ENCODE measurements at places on chromosomes 1 and 21.
A peak's percentile ranks its signal among the peaks of the same experiment; 100 is the strongest.

DNA sequence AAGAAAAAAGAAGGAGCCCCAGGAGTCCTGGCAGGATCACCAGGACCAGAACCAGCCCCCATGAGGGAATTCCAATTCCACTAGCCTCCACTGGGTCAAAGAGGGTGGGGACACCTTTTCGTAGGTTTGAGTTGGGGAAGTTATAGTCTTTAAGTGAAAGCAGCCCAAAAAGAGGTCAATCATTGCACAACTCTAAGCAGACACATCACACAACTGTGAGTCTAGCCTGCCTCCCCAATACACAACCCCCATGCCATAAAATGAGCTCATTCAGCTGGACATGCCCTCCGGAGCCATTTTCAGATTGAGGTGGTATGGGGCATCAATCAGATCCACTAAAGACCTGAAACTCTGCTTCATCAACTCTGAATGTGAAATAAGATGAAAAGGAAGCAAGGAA lies 179.9 kb downstream of the NPHP4 start:
- no peak for DNase-seq

GRCh38 chr1:1182491-1183220 lies 9.0 kb downstream of the TTLL10 start:
- DNase-seq: no peak

DNA sequence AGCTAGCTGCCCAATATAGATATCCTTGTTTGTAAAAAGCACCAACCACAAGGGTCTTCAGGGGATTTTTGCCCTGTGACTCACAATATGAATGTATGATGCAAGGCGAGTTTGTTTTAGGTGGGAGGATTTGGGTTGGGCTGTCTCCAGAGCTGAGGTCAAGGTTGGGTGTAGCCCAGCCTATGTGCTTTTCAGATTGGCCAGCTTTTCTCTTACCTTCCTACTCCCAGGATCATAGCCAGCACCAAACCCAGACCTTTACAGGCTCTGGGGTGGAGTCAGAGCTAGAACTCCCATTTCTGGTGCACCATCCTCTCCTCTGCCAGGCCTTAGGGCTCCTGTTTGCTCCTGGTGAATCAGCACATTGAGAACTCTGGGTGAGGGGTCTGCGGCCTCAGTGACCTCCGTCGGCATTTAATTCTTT lies 55.6 kb upstream of the GCLM start:
- DNase-seq: no peak

DNA sequence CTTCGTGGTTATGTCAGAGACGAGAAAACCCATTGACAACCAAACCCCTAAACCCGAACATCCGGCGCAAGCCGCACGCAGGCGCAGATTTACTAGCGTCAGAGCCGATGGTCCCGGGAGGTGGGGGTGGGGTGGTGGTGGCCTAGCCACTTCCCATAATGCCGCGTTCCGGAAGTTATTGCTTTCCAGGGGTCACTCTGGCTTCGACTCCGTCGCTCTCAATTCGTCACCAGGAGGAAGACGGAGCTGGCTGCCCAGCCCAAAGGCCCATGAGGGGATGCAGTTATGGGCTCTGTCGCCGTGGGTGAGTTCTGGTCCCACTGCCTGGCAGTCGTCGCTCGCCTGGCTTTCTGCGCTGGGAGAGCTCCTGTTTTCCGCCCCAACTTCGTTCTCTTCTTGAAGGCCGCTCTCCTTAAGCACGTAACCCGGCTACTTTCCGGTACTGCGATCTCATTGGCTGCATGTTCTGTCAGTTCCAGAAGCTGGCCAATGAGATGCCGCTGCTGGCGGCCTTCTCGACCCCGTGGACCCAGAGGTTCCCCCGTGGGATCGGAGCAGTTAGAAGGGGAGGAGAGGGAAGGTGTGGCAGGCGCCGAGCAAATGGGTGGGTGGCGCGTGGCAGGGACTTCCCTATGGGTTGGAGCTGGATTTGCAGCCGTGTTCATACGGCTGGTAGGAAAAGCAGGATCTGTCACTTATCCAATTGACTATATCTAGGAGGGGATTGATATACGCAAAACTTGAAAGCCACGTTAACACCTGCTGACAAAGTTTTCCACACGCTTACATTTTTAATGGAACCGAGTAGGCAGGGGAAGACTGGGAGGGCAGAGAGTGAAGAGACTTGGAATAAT lies at the start of gene USP16:
USP16 (plus strand) TSS at position 195 of the 854 bp plus-strand sequence. CDS start 3,246 bp downstream, outside the sequence.
- DNase-seq: peak; percentile 88

- no peak for DNase-seq
Observed at GRCh38 chr21:38859852-38860251, 54.1 kb downstream of the ETS2 start.

DNA sequence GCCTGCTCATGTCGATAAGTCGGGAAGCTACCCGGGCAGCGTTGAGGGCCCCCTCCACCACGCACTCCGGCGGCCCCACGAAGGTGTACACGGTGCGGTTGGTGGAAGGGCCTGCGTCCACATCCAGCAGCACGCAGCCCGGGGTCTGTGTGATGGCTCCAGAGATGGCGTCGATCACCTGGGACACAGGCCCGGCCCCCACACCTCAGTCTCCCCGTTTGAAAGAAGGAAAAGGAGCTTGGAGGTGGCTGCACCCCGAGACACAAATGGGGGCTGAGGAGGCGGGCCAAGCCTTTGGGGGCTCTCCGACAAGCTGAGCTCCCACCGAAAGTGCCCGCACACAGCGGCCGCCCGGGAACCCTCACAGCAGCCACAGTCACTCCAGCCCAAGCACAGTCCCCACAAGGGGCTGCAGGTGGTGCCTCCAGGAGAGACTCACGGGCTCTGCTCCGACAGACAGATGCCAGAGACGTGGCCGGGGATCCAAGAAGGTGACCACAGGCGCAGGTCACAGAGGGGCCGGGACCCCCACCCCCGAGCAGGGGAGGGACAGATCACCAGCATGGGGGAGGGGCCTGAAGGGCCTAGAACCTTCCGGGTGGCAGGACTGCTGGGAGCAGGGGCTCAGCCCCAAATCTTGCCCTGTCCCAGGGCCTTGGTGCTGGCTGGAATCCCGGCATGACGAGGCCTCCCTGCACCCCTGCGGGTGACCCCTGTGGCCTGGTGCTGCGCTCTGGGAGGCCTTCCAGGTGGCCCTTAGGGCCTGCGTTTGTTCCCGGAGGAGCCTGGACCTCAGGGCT lies 1.0 kb downstream of the FTCD start:
- no peak for DNase-seq

GRCh38 chr1:73813716-73814115 lies 384.3 kb downstream of the LRRIQ3 start:
- no peak for DNase-seq

- no peak for DNase-seq
Observed at GRCh38 chr1:212595229-212595628, 13.3 kb upstream of the ATF3 start.

- DNase-seq: no peak
Observed at GRCh38 chr1:193058529-193059281, 455 bp downstream of the UCHL5 start.

GRCh38 chr21:43808832-43809251 lies 19.5 kb downstream of the RRP1 start:
- DNase-seq: no peak

DNA sequence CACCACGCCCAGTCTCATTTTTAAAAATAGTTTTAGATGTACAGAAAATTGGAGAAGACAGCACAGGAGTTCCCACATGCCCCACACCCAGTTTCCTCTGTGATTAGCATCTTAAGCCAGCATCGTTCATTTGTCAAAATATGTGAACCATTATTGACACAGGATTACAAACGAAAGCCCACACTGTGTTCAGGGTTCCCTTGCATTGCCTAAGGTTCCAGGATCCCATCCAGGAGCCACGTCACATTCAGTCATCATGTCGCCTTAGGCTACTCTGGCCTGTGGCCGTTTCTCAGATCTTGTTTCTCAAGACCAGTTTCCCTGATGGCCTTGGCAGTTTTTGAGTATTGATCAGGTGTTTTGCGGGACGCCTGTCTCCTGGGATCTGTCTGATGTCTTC lies 34.7 kb upstream of the TNFRSF1B start:
- no peak for DNase-seq

DNA sequence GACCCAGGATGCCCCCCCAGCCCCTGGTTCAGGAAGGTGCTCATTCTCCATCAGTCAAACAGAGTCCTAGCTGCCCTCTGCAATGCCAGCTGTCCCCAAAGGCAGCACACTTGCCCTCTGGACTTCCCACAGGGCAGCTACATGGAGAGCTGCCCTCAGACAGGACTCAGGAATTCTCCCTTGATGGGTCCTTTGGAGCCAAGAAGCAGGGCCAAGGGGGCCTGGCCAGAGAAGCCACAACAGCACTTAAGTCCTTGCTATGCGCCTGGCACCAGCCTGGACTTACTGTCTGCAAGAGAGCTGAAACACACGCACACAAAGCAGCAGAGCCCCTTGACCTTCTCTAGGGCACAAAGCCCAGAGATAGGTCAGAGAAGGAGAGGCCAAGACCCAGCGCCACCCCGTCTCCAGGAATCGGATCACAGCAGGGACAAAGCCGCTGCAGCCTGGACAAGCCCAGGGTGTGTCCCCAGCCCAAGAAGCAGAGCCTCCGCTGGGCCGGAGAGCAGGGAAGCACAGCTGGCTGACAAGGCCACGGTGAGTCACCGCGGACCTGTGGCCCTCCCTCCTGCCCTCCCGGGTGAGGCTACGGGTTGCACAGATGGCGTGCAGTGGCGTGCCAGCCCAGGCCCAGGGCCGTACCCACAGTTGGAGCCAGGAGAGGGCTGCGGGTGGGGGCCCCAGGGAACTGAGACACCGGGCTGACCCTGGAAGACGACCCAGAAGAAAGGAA lies 1.7 kb downstream of the WNT9A start:
- no peak for DNase-seq

DNA sequence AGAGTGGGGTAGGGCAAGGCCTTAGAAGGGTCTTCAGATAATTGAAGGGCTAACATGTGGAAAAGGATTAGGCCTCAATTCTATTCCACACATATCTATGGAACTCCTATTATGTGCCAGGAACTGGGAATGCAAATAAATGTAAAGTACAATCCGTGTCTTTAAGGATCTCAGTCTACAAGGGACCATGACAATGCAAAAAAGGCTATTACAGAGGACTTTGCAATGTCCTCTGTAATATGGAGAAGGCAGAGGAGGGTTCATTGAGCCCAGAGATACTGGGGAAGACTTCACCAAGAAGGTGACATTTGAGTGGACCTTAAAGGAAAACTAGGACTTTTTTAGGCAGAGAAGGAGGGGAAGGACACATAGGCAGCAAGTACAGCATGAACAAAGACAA lies 4.5 kb upstream of the SCMH1 start:
- DNase-seq: no peak

- no peak for DNase-seq
Observed at GRCh38 chr1:234718496-234719453, 108.8 kb upstream of the IRF2BP2 start.

GRCh38 chr21:8993943-8994639 lies 1527.3 kb upstream of the TPTE start:
- no peak for DNase-seq

GRCh38 chr1:94562519-94563260 lies 21.1 kb upstream of the F3 start:
- no peak for DNase-seq

DNA sequence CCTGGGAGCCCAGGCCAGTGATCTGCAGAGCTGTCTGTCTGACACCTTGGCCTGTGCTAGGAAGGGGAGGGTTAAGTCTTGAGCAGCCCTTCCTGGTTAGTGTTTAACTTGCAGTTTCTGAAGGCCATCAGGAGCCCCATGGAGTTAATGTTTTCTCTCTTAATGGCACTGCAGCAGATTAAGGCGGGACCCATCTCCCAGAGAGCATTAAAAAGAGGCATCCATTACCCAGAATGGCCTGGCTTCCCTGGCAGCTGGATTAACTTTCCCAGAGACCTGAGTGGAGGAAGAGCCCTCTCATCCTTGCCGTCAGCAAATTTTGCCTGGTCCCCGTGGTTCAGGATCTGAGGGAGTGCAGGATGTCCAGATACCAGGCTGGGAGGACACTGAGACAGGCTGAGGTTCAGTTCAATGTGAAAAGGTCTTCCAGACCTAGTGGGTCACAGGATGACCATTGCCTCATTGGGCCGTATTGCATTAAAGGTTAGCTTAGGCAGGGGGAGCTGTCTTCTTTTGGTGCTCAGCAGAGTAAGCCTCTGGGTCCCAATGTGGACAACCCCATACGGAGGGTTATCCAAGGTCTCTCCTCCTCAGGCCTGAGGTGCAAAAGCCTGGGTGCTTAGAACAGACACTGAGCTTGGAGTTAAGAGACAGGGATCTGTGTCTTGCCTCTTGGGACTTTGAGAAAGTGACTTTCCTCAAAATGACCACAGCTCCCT lies 522.6 kb downstream of the PTPRU start:
- DNase-seq: no peak

- no peak for DNase-seq
Observed at GRCh38 chr21:34262469-34262845, 101.3 kb upstream of the KCNE2 start.

GRCh38 chr1:168583571-168583970 lies 7.2 kb downstream of the XCL1 start:
- no peak for DNase-seq

- no peak for DNase-seq
Observed at GRCh38 chr1:165949335-165950130, 122.1 kb downstream of the UCK2 start.

All from stimulated activated CD8-positive, alpha-beta memory T cell treated with anti-CD3 and anti-CD28 coated beads, Interleukin-4, amount 100 ng/mL, for 4 hours (primary cell).